ENCODE measurements at places on chromosomes 4 and X.

DNA sequence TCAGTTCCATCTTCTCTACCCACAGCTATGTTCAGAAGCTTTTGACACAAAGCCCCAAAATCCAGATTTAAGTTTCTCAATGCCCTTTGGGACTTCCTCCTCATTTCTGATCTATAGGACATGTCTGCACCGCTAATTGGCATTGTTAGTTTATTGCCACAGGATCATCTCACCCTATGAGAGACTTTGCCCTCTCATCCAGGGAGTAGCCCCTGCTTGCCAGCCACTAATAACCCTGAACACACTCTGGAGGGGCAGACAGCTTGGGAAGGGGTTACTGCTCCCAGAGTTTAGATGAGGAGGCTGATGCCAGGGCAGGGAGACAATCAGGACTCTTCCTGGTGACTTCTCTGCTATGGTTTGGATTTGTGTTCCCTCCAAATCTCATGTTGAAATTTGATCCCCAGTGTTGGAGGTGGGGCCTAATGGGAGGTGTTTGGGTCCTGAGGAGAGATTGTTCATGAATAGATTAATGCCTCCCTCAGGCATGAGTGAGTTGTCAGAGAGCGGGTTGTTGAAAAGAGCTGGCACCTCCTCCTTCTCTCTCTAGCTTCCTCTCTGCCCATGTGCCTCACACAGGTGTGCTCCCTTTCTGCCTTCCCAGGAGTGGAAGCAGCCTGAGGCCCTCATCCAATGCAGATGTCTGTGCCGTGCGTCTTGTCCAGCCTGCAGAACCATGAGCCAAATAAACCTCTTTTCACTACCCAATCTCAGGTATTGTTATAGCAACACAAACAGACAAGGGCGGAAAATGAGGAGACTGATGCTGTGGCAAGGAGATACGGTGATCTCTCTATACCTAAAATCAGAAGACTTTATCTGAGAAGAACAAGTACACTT is 3.6 kb upstream of the SCARB2 start:
- no peak for DNase-seq

DNA sequence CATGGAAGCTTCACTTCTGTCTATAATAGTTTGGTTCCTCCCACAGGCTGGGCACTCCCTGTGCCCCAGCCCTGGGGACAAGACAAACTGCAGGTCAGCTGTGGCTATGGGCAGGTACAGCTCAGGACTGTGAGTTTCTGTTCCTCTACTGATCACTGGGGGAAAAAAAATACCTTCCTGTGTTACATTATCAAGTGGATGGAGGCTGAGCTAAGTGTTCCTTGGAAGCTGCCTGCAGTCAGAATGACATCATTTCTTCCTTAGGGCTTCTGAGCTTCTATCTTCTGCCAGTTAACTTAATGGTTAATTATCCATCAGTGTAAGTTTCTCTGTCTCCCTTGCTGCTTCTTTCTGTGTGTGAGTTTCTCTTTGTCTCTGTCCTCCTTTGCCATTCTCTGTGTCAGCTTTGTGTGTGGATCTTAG is 4.6 kb downstream of the RAB33A start:
- no peak for DNase-seq

GRCh38 chr4:13701937-13702446 is 74.5 kb upstream of the BOD1L1 start:
- DNase-seq = no peak

GRCh38 chr4:140877781-140878180 is 121.6 kb upstream of the TBC1D9 start:
- DNase-seq = no peak

DNA sequence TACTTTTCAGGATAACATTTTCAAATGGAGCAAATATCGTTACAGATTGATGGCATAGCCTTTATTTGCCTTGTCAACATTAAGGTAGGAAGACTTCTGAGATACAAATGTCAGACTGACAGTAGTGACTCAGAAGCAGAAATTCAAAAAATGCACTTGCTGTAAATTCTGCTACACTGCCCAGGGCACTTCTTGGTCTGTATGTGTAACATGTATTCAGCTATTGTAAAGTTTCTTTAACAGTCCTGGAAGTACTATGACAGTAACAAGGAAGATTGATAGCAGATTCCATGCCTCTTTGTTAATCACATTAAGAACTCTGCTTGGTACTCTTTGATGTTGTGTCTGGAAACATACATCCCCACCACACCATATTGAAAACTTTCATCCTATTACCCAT is 69.6 kb upstream of the PCDH18 start:
- DNase-seq = no peak

DNA sequence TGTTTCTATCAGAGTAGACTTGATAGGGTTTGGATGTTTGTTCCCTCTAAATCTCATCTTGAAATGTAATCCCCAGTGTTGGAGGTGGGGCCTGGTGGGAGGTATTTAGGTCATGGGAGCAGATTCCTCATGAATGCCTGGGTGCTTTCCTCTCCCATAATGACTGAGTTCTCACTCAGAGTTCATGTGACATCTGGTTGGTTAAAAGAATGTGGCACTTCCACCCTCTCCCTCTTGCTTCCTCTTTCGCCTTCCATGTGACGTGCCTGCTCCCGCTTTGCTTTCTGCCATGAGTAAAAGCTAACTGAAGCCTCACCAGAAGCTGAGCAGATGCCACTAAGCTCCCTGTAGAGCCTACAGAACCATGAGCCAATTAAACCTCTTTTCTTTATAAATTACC is 47.3 kb upstream of the SRPX start:
- no peak for DNase-seq

DNA sequence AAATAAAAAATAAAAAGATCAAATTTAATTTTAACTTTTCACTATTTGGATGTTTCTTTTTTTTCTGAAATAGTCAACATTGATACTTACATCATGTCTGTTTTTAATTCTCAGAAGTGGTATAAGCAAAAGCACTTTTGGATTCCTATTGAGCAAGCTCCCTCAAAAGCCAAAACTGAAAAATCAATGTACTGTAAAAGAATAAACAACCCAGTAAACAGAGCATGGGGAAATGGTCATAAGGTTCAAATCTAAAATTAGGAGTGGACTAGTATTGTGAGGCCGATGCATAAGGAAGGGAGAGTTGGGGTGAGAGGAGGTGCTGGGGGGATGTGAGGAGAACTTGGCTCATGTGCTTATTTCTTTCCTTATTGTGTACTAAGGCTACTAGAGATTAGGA is 37.9 kb downstream of the NUDT6 start:
- DNase-seq = no peak

DNA sequence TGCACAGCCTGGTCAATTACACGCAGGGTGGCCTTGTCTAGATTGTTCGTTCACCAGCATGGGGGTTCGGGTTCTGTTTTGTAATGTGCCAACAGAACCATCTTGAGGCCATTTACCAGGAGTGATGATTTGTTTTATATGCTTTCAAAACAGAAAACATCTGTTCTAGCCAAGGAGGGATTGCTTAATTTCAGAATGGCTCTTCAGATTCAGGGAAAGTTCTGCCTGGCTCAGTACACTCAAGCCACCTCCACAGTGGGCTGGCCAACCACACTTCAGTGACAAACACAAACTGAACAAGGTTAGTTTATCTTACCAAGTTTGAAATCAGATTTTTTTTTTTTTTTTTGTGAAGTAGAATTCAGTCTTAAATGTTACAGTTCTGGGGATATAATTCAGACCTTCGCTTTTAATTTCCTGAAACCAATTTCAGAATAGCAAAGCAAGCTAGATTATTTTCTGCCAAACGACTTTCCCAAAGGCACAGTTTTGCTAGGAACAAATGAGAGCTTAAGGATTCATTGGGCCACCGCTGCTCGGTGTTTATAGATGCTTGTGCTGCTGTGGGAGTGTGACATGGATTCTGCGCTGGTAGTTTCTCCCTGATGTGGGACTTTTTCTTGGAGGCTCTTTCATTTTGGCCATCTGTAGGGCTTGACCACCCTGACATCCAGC is 23.4 kb downstream of the SMS start:
- DNase-seq = no peak

DNA sequence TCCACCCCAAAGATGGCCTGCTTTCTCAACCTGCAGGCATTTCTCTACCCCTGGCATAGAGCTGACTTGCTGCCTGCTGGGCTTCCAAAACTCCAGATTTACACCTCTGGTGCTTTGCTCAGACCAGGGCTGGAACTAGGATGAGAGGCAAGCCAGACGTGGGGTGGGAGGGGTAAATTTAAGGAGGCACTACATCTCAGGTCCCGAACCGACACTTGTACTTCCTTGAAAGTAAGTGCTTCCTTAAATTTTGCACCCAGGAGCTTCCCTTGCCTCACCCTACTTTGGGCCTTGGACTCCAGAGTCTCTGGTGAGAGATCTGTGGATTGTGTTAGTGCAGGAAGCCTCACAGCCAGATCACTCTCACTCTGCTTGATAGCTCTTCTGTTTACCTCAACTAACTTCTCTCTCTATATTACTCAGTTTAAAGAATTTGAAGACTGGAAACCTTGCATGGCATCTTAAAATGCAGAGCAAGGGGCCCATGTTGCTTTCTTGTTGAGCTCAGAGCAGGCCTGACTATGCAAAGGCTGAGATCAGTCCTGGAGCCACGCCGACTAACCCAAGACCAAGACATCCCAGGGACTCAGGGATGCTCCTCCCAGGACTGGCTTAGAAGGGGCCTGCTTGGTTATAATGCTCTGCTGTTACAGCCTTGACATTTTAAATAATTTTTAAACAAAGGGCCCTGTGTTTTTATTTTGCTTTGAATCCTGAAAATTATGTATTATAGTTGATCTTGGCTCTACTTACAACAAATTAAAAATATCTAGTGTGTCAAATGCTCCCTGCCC is 145.0 kb upstream of the LEF1 start:
- no peak for DNase-seq

GRCh38 chr4:134560728-134561127 is 359.1 kb upstream of the PABPC4L start:
- DNase-seq = no peak

- DNase-seq = no peak
These were observed 21.6 kb upstream of the PDCL2 start for GRCh38 chr4:55613621-55614020.

DNA sequence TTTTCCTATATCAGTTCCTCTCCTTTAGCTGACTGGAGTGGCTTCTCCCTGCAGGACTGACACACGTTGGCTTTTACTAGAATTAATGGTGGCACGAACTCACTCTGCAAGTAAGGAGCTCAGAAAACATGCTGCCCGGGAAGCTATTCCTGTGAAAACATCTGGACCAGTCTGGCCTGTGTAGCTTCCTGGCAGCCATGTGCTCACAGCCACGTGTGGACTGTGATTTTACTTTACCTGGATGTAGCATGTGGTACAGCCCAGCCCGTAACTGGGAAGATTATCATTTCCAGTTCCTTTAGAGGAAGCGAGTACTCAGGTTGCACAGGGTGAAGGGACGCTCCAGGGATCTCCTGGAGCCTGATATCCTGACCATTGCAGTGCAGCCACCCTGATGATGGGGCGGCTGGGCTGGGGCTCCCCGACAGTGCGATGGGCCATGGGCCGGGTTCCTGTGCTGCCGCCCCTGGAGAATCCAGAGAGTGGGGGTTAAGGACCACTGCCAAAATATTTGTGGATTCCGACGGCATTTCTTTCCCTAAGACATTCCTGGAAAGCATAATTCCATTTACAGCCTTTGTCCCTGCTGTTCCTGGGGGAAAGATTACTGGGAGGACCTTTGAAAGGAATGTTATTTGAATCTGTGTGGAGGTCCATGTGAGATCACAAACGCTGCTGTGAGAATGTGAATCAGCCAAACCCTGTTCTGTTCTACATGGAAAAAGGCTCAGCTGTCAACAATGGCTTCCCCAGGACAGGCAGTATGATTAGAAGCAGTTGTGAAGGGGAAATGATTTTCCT is 35.0 kb downstream of the PROM1 start:
- DNase-seq = no peak

DNA sequence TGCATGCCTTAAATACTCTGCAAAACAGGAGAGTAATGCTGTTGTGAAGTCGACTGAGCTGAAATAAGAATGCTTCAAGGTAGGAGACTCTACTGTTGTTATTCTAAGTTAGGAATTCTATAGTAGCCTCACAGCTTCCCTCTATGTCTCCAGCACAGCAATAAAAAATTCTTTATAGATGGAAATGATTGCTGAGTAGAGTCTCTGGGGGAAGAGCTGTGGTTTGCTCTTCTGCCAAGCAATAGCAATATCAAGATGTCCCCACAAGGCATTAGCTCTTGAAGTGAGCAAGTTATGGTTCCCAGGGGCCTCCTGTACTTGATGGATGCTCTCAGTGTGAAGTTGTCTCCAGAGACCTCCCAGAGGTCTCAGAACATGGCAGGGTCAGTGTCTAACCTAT is 880.6 kb upstream of the FRG1 start:
- DNase-seq = no peak

DNA sequence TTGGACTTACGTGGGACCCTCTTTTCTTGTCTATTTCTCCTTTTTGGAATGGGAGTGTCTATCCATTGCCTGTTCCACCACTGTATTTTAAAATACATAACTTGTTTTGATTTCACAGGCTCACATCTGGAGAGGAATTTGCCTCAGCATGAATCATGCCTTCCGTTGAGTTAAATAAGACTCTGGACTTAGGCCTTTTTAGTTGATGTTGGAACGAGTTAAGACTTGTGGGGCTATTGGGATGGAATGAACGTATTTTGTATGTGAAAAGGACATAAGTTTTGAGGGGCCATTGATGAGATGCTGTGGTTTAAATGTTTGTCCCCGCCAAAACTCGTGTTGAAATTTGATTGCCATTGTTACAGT is 66.2 kb downstream of the BEX3 start:
- no peak for DNase-seq

DNA sequence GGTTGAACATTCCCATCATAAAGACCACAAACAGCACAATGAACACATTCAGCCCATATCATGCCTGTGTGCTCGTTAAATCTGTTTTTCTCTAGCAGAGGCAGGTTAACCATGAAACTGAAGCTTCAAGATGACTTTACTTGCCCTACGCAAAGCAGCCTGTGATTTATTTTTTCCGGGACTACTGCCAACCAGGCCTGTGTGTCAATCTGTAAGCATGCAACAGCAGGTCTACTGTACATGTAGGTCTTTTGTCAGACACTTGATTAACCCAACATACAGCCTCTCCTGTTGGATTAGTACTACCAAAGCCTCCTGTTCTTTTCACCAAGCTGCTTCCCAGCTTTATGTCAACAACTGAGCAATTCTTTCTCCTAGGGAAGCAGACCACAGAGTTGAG is 85.5 kb upstream of the ACSL1 start:
- no peak for DNase-seq

DNA sequence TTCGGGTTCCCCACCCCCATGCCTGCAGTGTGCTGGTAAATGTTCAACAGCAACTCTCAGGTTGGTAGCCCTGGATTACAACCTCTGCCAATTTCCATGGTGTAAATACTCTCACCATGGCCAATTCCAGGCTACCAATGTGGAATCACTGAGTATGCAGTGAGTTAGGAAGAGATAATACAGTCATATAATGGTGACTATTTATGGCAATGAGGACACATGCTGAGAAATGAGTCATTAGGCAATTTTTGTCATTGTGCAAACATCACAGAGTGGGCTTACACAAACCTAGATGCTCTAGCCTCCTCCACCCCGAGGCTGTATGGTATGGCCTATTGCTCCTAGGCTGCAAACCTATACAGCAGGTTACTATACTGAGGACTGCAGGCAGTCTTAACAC is 4.6 kb upstream of the CLDN24 start:
- no peak for DNase-seq

GRCh38 chr4:176767183-176767582 is 25.5 kb downstream of the VEGFC start:
- no peak for DNase-seq
